ENCODE measurements at places on chromosomes 12 and 14.

DNA sequence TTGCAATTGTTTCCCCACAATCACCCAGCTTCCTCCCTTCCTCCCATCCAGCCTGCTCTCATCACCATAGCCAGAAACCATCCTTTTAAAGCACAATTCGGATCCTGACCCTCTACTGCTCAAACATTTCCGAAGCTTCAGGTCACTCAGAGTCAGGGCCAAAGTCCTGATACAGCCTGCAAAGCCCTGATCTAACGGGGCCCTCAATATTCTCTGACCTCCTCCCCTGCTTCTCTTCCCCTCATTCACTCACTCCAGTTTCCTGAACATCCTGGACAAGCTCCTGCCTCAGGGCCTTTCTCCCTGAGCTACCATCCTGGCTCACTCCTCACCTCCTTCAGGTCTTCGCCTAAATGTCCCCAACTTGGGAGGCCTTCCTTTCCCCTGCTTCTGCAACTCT is 46.1 kb downstream of the PITPNM2 start:
- no peak for DNase-seq

GRCh38 chr12:92701441-92701840 is 1.3 kb upstream of the PLEKHG7 start:
- DNase-seq, result no peak

- no peak for DNase-seq
Measured at GRCh38 chr12:114990381-114990780, 306.4 kb upstream of the TBX3 start.

GRCh38 chr12:103626498-103626897 is 39.4 kb downstream of the STAB2 start:
- DNase-seq, result no peak

DNA sequence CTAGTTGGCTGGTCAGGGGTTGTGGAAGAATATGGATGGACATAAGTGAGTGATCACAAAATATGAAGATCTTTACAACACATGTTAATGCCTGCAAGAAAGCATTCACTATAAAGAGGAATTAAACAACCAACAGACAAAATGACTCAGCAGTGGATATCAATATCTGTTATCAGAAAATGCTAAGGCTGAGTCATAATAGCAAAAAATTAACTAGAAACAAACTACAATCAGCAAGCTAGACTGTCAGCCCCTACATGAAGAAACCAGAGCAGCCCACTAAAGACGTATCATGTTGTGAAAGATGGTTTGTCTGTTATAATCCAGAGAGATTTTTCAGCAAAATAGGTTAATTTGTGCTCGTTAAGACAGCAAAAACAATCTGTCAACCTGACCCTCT is 472.9 kb downstream of the NELL2 start:
- DNase-seq, result no peak

- peak; percentile 65 for DNase-seq
Measured at GRCh38 chr12:27343255-27344000, 10.8 kb downstream of the BMAL2 start.

- DNase-seq, result no peak
Measured at GRCh38 chr12:70628701-70629480, 8.3 kb downstream of the PTPRB start.

GRCh38 chr14:53948205-53948884 is 8.3 kb downstream of the BMP4 start:
- DNase-seq, result no peak

DNA sequence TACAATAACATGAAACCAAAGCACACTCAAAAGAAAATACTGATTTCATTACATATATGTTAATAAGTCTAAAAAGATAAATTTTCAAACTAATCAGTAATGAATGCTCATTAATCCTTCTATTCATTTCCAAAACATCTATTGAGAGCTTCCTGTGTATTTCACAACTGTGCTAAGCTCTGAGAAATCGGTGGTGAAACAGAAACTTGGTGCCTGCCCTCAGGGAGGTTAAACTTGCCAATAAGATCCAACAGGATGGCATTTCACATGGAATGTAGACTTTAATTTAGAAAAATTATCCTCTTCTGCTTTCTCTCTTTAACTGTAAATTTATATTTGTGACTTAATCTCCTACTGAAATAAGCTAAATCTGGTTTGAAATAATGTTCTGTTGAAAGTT is 70.9 kb upstream of the SLC38A4 start:
- DNase-seq, result no peak

GRCh38 chr12:109097140-109097434 is 310 bp upstream of the UNG start:
- no peak for DNase-seq
